Activated CD4-positive, alpha-beta T cell treated with anti-CD3 and anti-CD28 coated beads, Interleukin-2, amount 10 ng/mL, durations not matched to agents 24 days and 14 days (primary cell): ENCODE measurements at places on chromosomes 5 and 9. TPM values are rescaled to one million over a fixed set of nuclear protein-coding genes. Genes with fewer than 3 reads are reported as not detected.

The CD274 gene
- 52.1 and 57.6 TPM in 2 replicates for total RNA-seq

The FBXL7 gene
- not detected in 2 replicates for total RNA-seq

DNA sequence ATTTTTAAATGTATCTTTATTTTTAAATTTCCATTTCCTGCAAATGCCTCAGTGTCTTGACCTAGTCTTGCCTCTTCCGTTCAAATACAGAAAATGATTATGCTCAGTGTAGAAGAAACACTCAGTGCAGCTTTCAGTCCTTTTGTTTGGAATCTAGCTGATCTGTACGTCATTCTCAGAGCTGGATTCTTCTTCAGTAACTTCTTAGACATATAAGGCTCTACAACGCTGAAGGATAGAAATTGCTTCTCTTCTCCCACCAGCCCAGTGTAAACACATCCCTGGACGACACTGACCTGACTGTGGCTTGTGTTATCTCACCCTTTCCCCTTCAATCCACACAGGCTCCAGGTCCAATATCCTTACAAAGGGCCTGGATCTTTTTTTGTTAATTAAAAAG is 3.2 kb upstream of the ALDH1B1 start:
- no peak for DNase-seq
- H3K27me3 ChIP-seq: peaks cover 18% of the 10 kb centered on the region
- no peak overlapping the region for H3K4me3 ChIP-seq
- H3K4me1 ChIP-seq: peaks cover 15% of the 10 kb centered on the region

DNA sequence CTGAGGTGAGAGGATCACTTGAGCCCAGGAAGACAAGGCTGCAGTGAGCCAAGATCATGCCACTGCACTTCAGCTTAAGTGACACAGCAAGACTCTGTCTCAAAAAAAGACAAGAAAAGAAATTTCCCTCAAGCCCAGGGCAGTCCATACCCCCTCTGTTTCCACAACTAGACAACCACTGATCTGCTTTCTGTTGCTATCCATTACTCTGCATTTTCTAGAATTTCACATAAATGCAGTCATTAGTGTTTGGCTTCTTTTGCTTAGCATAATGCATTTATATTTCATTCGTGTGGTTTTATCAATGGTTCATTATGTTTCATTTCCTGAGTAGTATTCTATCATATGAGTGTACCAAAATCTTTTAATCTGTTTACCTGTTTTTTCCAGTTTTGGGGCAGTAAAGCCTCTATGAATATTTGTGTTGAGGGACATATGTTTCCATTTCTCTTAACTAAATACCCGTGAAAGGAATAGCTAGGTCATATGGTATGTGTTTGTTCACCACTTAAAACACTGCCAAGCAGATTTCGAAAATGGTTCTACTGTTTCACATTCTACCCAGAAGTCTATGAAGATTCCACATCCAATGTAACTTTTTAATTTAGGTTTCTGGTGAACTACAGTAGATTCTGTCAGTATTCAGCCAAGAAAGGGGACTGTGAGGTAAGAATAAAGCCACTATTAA is 271.8 kb downstream of the ZNF608 start:
- DNase-seq: no peak
- no peak overlapping the region for H3K4me3 ChIP-seq
- H3K27ac ChIP-seq: no peak overlapping the region
- H3K27me3 ChIP-seq: no peaks in the 10 kb centered on the region
- H3K4me1 ChIP-seq: no peaks in the 10 kb centered on the region
